A673 (cell line): ENCODE measurements at places on chromosomes 1 and 21. TPM values are rescaled to one million over a fixed set of nuclear protein-coding genes. Genes with fewer than 3 reads are reported as not detected.
A peak's percentile ranks its signal among the peaks of the same experiment; 100 is the strongest.

MATN1 gene
- total RNA-seq: not detected in 2 replicates

HMGN1 gene
- total RNA-seq: 447 and 457 TPM in 2 replicates

DNA sequence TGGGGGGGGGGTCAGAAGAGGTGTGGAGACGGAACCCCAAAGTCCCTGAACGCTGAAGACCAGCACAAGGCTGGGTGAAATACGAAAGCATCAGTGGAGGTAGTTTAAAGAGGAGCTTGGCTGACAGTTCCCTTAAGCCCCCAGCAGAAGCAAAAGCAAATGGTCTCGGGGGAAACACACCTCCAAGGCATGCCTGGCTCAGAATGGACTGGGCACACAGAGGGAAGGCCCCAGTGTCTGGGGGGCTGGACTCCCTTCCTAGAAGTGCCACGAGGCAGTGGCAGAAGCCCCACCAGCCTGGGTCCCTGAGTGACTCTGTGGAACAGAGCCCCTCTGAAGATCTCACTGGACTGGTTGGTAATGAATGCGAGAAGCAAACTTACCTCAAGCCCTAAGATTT, 43.9 kb downstream of the UBE2G2 start:
- H3K36me3 ChIP-seq: no peaks in the 10 kb centered on the region
- peaks cover 26% of the 10 kb centered on the region for H3K4me1 ChIP-seq
- H3K4me3 ChIP-seq: no peak overlapping the region
- no peaks in the 10 kb centered on the region for H3K27me3 ChIP-seq
- no peak for DNase-seq
- H3K27ac ChIP-seq: no peak overlapping the region

GRCh38 chr1:100461222-100461621, 76.7 kb upstream of the GPR88 start:
- H3K27me3 ChIP-seq: no peaks in the 10 kb centered on the region
- peaks cover 11% of the 10 kb centered on the region for H3K4me1 ChIP-seq
- H3K27ac ChIP-seq: no peak overlapping the region
- DNase-seq: peak; percentile 67
- no peaks in the 10 kb centered on the region for H3K36me3 ChIP-seq
- H3K4me3 ChIP-seq: no peak overlapping the region

DNA sequence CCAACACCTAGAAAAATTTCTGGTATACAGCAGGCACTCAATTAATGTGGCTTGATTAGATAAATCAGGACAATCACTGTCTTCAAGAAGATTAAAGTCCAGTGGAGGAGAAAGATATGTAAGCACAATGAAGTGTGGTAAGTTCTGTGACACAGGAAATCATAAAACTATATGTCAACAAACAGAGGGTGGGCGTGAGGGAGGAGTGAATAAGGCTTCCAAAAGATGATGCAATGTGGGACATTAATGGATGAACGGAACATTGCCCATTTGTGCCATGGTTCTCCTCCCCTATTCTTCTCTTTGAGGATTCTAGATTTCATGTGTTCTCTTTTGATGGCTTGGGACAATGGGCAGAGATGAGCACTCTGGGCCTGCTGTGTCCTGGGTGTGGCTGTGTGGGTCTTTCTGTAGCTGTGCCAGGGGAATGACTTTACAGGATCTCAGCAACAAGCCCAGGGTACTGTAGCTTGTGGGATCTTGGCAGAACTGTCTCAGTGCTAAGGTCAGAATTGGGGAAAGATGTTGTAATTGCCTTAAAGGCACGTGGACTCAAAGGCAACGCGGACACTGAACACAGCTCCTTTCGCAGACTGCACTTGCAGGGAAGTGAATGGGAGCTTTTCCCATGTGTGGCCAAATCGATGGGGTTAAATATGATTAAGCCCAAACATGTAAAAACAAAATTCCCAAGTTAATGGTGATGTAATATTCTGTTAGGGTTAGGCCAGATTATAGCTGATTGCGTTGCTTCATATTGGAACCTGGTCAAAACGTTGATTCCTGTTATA, 366.9 kb downstream of the TGFB2 start:
- peak; percentile 40 for DNase-seq
- H3K27me3 ChIP-seq: peaks cover 5% of the 10 kb centered on the region
- H3K27ac ChIP-seq: no peak overlapping the region
- no peaks in the 10 kb centered on the region for H3K36me3 ChIP-seq

DNA sequence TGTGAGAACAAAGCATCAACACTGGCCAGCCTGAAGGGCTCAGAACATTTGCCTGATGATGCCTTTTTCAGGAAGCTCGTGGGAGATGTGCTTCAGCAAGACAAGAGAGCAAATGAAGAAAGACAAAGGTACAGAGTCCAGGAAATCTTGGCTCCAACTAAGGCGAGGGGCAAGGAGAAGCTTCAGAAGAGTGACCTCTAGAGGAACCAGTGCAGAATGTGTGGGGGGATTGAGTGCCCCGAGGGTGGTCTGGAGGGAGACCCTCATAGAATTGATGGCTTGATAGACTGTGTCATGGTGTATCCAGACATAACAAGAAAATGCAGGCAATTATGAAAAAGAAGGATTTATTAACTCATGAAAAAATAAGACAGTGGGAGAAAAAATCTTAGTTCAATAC, 15.3 kb upstream of the NLRP3 start:
- no peak overlapping the region for H3K4me3 ChIP-seq
- no peaks in the 10 kb centered on the region for H3K27me3 ChIP-seq
- peaks cover 7% of the 10 kb centered on the region for H3K4me1 ChIP-seq
- no peak overlapping the region for H3K27ac ChIP-seq
- no peaks in the 10 kb centered on the region for H3K36me3 ChIP-seq
- DNase-seq: no peak

DNA sequence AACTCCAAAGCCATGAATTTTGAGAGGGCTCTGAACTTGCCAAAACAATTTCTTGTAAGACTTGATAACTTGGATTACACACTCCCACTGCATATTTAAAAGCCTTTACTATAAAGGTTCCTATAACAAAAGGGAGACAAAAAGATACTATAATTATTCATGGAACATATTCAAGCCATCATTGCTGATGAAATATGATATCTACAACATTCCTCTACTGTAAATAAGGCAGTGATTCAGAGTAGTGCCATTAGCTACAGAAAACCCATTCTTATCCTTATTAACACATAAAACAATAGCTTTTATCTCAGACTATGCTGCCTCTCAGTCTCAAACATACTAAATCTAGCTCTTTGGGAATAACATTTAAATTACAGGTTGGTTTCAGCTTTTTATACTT, 675.5 kb upstream of the CXADR start:
- no peaks in the 10 kb centered on the region for H3K36me3 ChIP-seq
- H3K4me1 ChIP-seq: no peaks in the 10 kb centered on the region
- no peaks in the 10 kb centered on the region for H3K27me3 ChIP-seq
- no peak for DNase-seq

GRCh38 chr1:5643360-5644107, 348.7 kb downstream of the NPHP4 start:
- no peak for DNase-seq
- no peaks in the 10 kb centered on the region for H3K4me1 ChIP-seq
- H3K36me3 ChIP-seq: no peaks in the 10 kb centered on the region
- no peak overlapping the region for H3K27ac ChIP-seq
- no peaks in the 10 kb centered on the region for H3K27me3 ChIP-seq
- H3K4me3 ChIP-seq: no peak overlapping the region

DNA sequence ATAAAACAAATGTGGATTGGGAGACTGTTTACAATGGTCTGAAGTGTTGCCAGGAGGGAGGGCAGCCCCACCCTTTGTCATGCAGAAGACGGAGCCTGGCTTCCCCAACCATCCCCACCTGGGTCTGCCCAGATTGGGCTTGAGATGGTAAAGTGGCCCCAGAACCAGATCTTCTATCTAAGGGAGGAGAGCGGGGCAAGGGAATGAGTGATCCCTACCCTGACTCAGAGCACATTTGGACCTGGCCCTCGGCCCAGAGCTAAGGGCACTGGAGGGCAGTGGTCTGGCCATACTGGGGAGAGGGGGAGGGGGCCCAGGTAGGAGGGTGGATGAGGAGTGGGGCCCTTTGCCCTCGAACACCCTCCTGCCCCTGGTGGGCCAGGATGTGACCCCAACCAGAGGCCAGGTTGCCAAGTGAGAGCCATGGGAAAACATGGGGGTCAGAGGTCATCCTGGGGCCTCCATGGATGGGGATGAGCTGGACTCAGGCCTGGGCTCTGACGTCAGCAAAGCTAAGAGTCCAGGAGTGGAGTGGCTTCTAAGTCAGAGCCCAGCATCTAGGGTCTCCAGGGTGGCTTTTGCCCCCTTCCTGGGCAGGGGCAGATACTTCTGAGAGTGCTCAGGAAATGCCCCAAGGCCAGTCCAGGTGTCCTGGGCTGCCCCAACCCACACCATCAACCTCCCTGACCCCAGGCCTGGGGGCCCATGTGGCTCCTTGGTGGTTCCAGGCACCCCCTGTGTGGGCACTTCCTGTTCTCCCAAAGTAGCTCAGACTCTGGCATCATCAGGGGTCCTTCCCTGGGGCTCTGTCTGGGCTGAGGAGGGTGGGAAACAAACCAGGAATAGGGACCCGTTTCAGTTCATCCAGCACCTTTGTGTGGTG, 1.6 kb upstream of the LEFTY1 start:
- no peaks in the 10 kb centered on the region for H3K27me3 ChIP-seq
- no peak for DNase-seq
- no peaks in the 10 kb centered on the region for H3K36me3 ChIP-seq
- H3K27ac ChIP-seq: no peak overlapping the region
- H3K4me1 ChIP-seq: no peaks in the 10 kb centered on the region

DNA sequence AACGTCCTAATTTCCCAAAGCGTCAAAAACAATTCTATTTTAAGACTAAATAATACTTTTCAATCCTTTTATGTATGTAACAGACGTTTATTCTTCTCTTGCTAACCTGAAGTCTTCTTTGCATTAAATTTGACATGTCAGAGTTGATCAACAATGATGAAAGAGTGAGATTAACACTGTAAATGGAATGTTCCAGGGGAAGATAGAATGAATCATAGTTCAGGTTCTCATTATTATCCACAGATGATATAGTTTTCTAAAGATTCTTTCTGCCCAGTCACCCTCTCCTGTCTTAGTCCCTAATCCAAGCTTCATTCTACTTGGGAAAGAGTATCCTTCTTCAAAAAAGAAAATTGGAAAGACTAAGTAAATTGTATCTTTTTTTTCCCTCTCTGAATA, 38.9 kb downstream of the SDCCAG8 start:
- no peak overlapping the region for H3K4me3 ChIP-seq
- no peaks in the 10 kb centered on the region for H3K27me3 ChIP-seq

GRCh38 chr1:161956930-161957329, 66.7 kb downstream of the OLFML2B start:
- no peaks in the 10 kb centered on the region for H3K36me3 ChIP-seq
- H3K27me3 ChIP-seq: no peaks in the 10 kb centered on the region
- no peak overlapping the region for H3K4me3 ChIP-seq
- H3K4me1 ChIP-seq: peaks cover 28% of the 10 kb centered on the region

TARS2 gene
- 32.0 and 36.6 TPM in 2 replicates for total RNA-seq

- no peak for DNase-seq
- no peak overlapping the region for H3K27ac ChIP-seq
- H3K4me3 ChIP-seq: no peak overlapping the region
- no peaks in the 10 kb centered on the region for H3K27me3 ChIP-seq
These were observed 123.5 kb upstream of the NGF start for GRCh38 chr1:115461526-115461925.

KDF1 gene
- not detected in 2 replicates for total RNA-seq

ERICH3 gene
- total RNA-seq: not detected in 2 replicates

GRCh38 chr1:172442404-172442803, 1.5 kb downstream of the PIGC start:
- H3K4me1 ChIP-seq: peaks cover 6% of the 10 kb centered on the region
- peaks cover 6% of the 10 kb centered on the region for H3K36me3 ChIP-seq
- H3K27me3 ChIP-seq: no peaks in the 10 kb centered on the region
- no peak for DNase-seq
- H3K27ac ChIP-seq: no peak overlapping the region

- no peaks in the 10 kb centered on the region for H3K36me3 ChIP-seq
- peak overlapping the region; percentile 18 for H3K4me3 ChIP-seq
- peak; percentile 92 for DNase-seq
- peak overlapping the region; percentile 80 for H3K27ac ChIP-seq
- peaks cover 86% of the 10 kb centered on the region for H3K4me1 ChIP-seq
These were observed 9.1 kb downstream of the LMNA start for GRCh38 chr1:156123356-156124196.

DNA sequence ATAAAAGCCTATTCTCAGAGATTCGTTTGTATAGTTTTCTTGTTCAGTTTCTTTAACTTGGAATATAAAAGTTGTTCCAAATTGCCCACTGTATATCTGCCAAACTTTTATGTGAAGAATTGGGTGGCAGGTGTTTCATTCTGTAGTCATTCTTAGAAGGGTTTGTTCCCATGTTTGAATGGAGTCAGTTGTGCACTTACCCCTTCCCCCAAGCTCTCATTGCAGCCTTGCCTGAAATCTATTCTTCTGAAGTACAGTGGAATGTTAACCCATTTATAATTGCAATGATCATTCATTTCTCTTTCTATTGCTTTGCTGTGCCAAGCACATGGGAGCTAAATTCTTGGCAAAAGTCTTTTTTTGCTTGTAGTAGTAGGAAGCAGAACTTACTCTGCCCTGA, 375.3 kb upstream of the C1orf87 start:
- H3K27me3 ChIP-seq: peaks cover 17% of the 10 kb centered on the region
- H3K4me1 ChIP-seq: no peaks in the 10 kb centered on the region
- no peak overlapping the region for H3K4me3 ChIP-seq
- H3K27ac ChIP-seq: no peak overlapping the region
- no peak for DNase-seq
- no peaks in the 10 kb centered on the region for H3K36me3 ChIP-seq

- H3K27ac ChIP-seq: no peak overlapping the region
- no peaks in the 10 kb centered on the region for H3K36me3 ChIP-seq
- DNase-seq: no peak
- no peak overlapping the region for H3K4me3 ChIP-seq
- H3K27me3 ChIP-seq: peaks cover 6% of the 10 kb centered on the region
These were observed 117.8 kb upstream of the SLC25A33 start for GRCh38 chr1:9421533-9421873.

DNA sequence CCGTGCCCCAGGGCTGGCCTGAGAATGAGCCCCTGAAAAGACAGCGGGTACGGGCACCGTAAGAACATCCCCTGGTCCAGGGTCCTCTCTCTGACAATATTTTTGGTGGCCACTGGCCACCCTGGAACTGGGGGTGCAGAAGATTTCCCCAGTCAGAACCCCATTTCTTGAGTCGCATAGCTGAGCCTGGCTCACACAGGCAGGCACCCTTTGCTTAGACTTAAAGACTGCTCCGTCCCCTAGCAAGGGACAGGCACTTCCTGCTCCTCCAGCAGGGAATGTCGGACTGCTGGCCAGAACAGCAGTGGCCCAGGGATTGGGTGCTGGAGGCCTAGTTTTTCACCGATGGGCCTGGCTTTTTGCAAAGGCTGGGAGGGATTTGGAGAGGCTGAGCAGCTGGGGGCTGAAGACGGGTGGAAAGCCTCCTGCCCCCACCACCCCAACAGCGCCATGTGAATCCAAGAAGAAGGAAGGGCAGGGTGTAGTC, 4.3 kb downstream of the OLIG2 start:
- no peaks in the 10 kb centered on the region for H3K36me3 ChIP-seq
- no peak overlapping the region for H3K4me3 ChIP-seq
- no peak overlapping the region for H3K27ac ChIP-seq
- peaks cover 100% of the 10 kb centered on the region for H3K27me3 ChIP-seq
- DNase-seq: no peak

SIM2 gene
- total RNA-seq: 42.7 and 49.1 TPM in 2 replicates
